ENCODE measurements at places on chromosomes 16 and 17.

DNA sequence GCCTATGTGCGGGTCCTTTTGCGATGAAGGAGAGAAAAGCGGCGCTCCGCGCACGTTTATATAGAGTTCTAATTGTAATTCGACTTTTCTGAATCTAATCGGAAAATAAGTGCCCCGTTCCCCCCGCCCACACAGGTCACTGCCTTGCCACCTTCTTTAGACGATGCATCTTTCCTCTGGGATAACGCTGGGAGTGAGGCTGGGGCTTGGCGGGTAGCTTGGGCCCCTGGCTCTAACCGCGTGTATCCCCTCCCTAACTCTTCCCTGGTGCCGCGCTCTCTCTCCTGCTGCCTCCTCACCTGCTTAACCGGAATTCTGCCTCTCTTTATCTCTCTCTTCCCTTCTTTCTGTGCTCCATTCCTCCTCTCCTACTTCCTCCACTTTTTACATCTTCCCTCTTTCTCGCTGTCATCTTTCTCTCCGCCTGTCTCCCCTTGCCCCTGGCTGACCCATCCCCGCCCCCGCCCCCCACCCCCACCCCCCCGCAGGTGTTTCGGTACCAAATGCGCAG, 2.6 kb downstream of the LHX1 start:
- DNase-seq: no peak

- DNase-seq: no peak
These were observed 13.0 kb downstream of the SARM1 start for GRCh38 chr17:28384281-28385036.

DNA sequence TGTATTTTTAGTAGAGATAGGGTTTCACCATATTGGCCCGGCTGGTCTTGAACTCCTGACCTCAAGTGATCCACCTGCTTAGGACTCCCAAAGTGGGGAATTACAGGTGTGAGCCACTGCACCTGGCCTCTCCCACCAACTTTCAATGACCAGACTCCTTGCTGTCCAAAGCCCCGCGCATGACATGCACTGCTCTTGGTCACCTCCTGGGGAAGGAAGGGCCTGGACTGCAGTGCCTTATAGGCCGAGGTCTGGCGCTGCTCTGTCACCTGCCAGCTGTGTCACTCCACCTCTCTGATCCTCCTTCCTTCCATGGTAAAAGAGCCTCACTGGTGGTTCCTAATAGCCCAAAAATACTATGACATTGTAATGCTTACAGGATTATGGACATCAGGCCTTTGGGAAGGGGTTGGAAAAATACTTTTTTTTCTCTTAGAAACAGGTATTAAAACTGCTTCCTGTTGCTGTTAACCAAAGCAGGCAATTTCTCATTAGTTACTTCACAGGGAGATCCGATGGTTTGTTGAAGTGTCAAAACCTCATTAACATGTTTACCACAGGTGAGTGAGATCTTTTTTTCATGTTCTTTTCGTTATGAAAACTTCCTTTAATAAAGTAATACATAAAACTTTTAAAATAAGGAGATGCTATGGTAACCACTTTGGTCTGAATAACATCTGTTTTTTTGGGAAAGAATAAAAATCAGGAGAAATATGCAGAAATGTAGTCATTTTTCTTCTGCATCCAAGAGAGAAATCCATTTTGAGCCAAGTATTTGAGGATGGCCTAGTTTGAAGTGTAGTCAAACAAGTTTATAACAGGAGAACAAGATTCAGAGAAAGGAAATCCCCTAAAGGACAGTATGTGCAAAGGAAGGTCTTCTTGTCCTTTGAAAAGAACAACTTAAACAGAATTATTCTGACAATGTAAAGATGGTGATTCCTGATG, 35.5 kb downstream of the GRB7 start:
- no peak for DNase-seq

GRCh38 chr17:7497228-7497627, 13.1 kb downstream of the POLR2A start:
- DNase-seq: no peak

DNA sequence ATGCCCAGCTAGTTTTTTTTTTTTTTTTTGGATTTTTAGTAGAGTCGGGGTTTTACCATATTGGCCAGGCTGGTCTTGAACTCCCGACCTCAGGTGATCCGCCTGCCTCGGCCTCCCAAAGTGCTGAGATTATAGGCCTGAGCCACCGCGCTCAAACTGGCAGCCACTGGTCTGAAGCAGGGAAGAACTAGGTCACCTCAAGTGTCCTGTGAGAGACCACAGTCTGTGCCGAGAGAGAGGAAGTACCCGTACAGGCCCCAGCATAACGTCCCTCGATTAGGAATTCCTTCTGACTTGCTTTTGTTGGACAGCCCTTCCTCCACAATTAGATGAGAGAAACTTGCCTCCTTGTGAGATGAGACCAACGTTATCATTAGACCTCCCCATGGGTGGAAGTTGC, 13.7 kb upstream of the CD300E start:
- no peak for DNase-seq

- DNase-seq: no peak
These were observed 3.1 kb downstream of the TEX2 start for GRCh38 chr17:64259922-64260321.

DNA sequence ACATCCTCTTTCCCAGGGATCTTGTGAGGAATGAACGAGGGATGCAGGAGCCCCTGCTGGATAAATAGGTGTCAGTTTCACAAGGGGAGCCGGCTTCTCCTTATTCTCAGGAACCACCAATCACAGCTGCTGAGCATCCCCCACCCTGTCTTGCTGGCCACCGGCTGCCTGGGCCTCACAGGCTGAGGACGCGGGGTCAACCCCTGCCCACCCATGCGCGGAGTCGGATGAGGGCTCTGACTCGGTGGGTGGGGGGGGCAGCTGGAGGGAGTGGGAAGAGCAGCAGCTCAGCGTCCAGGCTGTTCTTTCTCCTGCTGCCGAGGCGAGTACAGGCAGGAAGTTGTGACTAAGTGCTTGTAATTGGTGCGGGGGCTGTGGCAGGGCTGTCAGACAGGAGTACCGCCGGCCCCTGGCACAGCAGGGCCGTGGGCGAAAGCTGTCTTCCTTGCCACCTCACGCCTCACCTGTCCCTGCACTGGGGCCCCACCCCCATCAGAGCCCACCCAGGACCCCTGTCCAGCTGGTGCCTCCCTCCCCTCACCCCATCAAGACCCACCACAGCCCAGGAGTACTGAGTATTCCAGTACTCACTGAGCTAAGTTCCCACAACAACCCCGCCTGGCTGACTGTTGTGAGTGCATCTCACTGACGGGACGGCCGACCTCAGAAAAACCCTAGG, 11.0 kb upstream of the DPEP1 start:
- DNase-seq: peak; percentile 76

DNA sequence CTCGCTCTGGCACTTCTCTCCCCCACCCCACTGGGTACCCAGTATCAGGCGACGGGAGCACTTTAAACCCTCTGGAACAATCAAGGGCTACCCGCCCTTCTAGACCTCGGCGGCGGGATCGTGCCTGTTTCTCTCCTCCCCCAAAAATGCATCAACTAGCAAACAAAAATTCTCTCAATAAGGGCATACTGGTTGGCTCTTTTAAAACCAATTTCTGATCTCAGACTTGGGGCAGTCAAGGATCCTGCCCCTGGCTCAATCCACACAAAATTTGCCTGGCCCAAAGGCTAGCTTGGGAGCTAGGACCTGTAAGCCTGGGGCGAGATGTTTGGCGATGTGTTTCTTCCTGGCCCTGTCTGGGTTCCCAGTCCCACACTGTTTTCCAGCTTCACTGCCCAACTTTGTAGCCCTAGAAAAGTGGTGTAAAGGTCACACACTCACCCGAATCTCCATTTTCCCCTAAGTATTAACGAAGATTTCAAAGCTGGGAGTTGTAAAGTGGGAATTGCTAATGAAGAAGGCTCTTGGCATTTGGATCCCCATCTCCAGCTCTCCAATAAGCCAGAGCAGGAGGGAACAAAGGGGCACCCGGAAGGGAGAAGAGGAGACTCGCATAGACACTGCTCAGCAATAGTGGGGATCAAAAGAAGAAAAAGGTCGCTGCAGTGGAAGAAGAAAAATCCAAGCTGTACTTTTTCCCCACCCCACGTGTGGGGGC, 14.4 kb upstream of the HOXB2 start:
- DNase-seq: no peak

DNA sequence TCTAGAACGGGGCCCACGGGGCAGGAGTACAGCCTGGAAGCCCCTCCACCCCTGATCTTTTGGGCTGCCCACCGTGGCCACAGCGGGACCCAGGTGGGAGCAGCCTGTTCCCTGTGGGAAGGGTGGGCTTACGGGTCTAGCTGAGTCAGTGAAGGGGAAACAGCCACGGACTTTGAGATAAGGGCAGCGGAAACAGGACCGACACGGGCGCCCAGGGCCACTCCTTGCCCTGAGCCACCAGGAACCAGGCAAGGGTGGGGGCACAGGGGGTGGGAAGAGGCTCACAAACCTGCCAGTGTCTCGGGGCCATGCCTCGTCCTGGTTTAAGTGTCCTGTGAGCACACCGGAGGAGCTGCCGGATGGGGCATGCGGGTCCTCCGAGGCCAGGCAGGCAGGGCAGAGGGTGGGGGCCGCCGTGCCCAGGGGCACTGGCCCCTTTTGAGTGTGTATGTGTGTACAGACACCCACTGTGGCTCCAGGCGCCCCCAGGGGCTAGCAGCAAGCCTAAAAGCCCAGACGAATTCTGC, 47.6 kb upstream of the PVALEF start:
- DNase-seq: no peak

All from dorsolateral prefrontal cortex (tissue), 122 donors.